ENCODE measurements at places on chromosomes 12 and 14. TPM values are rescaled to one million over a fixed set of nuclear protein-coding genes. Genes with fewer than 3 reads are reported as not detected.

The ST8SIA1 gene
- total RNA-seq = 23.5 TPM

The KERA gene
- not detected for total RNA-seq

The AKAP5 gene
- 1.7 TPM for total RNA-seq

The OR4L1 gene
- not detected for total RNA-seq

The ACSM4 gene
- total RNA-seq = not detected

The SIX4 gene
- 2.1 TPM for total RNA-seq

GRCh38 chr12:51409846-51410245, 14.8 kb upstream of the SLC4A8 start:
- H3K36me3 ChIP-seq = no peaks in the 10 kb centered on the region
- no peaks in the 10 kb centered on the region for H3K4me1 ChIP-seq
- no peak overlapping the region for H3K27ac ChIP-seq
- H3K4me3 ChIP-seq = no peak overlapping the region
- no peaks in the 10 kb centered on the region for H3K27me3 ChIP-seq

DNA sequence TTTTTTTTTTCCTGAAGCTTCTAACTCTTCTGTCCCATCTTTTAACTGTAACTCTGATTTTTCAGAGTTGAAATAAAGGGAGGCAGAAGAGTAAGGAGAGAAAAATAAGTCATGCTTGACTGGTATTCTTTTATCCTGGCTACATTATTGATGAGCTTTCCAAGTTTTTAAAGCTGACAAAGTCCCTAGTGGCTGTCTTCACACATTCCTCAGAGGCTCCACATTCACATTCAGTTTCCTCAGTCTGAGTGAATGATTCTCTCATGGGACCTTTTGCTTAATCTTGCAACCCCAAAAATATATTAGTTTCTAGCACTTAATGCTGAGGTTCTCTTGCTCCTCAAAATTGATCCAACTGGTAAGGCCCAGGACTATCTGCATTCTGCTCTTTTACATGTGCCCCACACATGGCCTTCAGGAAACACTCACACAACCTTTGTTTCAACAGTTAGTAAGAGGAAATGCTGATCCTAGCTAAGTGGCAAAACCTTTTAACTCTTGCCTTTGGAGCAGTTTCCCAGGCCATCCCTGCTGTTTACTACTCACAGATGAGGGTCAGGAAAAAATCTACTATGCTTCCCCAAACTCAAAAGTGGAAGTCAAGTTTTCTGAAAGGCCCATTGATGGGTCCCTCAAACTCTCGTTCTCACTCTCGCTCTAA, 61.7 kb upstream of the SLC6A15 start:
- no peak overlapping the region for H3K4me3 ChIP-seq
- H3K4me1 ChIP-seq = no peaks in the 10 kb centered on the region
- H3K27ac ChIP-seq = no peak overlapping the region

DNA sequence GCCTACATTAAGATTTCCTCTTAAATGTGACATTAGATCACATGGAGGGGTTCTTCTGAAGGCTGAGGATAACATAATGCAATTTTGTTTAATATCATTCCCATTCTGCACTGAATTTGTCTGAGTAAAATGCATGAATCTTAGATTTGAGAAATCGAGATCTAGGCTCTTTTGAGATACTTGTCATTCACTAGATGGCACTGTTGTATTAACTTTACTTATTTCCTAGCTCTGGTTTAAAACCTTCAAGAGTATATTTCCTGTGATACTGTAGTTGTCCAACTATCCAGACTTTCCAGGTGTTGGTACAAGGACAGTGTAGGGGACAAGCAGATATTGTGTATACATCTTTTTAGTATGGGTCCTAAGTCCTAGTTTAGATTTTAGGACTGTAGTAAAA, 91.7 kb upstream of the SEL1L start:
- H3K27ac ChIP-seq = no peak overlapping the region
- H3K4me1 ChIP-seq = no peaks in the 10 kb centered on the region
- DNase-seq = no peak
- no peaks in the 10 kb centered on the region for H3K27me3 ChIP-seq

- DNase-seq = no peak
- no peaks in the 10 kb centered on the region for H3K4me1 ChIP-seq
- no peaks in the 10 kb centered on the region for H3K36me3 ChIP-seq
- no peak overlapping the region for H3K27ac ChIP-seq
Measured at GRCh38 chr14:37246427-37246829, 48.7 kb downstream of the MIPOL1 start.

DNA sequence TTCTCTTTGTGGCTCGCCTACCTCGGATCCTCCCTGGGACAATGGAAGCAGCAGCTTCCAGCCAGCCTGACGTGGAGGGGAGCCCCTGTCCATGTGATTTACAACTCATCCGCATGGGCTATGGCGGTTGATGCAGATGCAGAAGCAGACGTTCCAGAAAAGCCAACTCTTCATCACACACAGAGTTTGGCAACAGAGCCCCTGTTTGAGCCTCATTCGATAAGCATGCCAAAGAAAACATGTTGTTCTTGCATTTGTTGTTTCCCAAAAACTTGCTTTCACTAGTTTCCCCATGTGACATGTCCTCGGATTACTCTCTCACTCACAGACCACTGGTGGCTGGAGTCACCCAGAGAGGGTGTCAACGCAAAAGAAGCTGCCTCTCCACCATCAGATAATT, 16.4 kb upstream of the TC2N start:
- H3K4me1 ChIP-seq = peaks cover 10% of the 10 kb centered on the region
- peak; percentile 91 for DNase-seq
- peaks cover 6% of the 10 kb centered on the region for H3K36me3 ChIP-seq
- H3K27me3 ChIP-seq = no peaks in the 10 kb centered on the region

- peak overlapping the region; percentile 61 for H3K27ac ChIP-seq
- DNase-seq = no peak
- no peaks in the 10 kb centered on the region for H3K27me3 ChIP-seq
Measured at GRCh38 chr14:67935371-67935770, 115.8 kb downstream of the RAD51B start.

DNA sequence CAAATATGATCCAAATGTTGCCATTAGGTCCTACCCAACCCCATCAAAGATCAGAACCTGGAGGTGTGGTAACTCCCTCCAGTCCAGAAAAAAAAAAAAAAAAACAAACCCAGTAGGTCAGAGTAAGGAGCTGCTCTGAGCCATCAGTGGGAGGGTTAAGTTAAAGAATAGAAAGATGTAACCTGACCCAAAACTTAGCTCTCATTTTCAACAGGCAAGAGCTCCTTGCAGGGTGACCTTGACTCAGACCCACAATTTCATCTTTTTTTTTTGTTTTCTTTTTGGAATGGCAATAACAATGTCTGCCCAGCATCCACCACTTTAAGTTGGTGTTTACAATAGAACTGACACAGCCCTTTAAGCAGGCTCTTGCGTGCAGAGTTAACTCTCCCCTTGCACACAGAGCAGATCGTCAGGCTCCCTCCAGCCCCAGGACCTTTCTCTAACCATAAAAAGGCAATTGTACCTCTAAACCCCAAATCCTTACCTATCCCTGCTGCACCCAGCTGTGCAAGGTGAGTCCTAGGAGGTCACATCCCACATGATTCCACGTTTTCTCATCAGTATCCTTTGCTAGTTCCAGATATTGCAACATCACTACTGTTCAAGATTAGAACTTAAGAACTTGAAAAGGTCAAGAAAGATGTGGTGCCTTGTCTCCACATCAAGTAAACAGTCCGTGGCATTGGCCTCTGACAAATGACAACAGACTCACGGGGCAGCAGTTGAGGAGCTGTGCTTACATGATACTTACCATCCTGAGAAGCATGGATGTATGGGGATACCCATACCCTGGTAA, 178.6 kb upstream of the EEA1 start:
- H3K4me1 ChIP-seq = peaks cover 48% of the 10 kb centered on the region
- H3K27ac ChIP-seq = no peak overlapping the region
- no peaks in the 10 kb centered on the region for H3K36me3 ChIP-seq
- H3K4me3 ChIP-seq = no peak overlapping the region
- DNase-seq = no peak

GRCh38 chr12:12349711-12350665, at the start of gene MANSC1:
TSS of gene MANSC1 (minus strand) at chr12:12350242. CDS start at chr12:12343314, 6,928 bp downstream.
- H3K27me3 ChIP-seq = no peaks in the 10 kb centered on the region
- peak within 1 kb of the TSS; percentile 86 for H3K27ac ChIP-seq
- peaks cover 10% of the 10 kb centered on the region for H3K4me1 ChIP-seq
- peak; percentile 87 for DNase-seq

DNA sequence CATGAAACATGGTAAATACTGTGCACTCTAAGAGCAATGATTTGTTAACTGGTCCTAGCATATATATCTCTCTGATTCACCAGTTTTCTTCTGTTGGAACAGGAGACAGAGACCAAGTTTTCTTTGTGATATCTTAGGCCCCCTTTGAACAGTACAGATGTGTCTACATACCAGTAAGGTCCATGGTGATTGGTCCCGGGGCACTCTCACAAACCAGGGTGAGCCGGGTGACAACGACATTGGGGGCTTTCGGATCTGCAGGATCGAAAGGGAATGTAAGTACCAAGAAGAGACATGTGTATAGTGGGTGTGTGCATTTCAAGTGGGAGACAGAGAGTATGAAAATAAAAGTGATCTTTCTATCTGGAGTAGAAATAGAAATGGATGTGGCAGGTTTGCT, 11.3 kb upstream of the ERP27 start:
- no peaks in the 10 kb centered on the region for H3K27me3 ChIP-seq
- H3K27ac ChIP-seq = peak overlapping the region; percentile 72
- H3K4me3 ChIP-seq = no peak overlapping the region

DNA sequence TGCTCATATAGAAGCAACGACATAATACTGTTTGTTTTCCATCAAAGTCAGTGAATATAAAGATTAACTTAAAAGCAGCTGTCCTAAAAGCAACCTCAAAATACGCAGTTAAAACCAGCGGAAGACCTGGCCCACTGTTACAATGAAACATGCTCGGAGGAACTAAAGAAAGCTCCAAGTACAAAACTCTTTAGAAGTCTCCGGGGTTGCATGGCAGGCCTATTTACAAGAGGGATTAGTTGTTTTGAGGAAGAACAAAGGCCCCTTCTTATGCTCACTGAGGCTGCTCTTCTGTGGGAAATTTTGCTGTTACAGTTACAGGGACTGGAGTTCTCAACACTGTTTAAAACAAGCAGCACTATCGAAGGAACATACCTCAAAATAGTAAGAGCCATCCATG, 75.9 kb upstream of the C12orf71 start:
- no peaks in the 10 kb centered on the region for H3K4me1 ChIP-seq
- no peak overlapping the region for H3K27ac ChIP-seq
- no peak overlapping the region for H3K4me3 ChIP-seq

- H3K27ac ChIP-seq = no peak overlapping the region
- H3K36me3 ChIP-seq = peaks cover 78% of the 10 kb centered on the region
- no peaks in the 10 kb centered on the region for H3K4me1 ChIP-seq
- no peak overlapping the region for H3K4me3 ChIP-seq
- H3K27me3 ChIP-seq = no peaks in the 10 kb centered on the region
- DNase-seq = no peak
Measured at GRCh38 chr14:23079716-23080115, 15.2 kb downstream of the ACIN1 start.

DNA sequence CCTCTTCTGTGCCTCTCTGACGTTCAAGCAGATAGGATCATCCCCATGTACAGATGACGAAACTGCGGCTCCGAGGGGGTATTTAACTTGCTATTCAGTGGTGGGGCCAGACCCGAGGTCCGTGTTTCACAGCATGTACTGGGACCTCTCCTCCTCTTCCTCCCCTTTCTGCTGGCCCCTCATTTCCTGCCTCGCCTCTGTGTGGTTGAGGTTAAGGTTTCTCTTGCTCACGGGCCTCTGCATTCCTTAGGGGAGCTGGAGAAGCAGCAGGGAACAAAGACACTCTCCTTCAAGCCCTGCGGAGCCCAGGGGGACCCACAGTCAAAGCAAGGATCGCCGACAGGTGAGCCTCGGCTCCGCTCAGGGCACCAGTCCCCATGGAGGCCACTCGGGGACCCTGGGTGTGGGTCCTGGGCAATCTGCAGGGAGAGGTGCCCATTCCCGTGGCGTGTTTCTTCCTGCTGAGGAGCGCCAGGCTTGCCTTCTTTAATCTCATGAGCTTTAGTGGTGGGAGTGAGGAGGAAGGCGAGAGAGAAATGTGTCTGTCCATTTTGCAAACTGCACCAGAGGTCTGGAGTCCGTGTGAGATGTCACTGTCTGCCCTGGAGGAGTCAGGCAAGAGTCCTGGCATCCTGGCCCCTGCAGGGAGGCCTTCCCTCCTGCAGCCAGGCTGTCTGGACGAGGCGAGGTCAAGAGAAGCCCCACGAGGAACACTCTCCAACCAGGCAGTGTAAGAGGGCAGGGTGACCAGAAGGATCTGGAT, 45.0 kb downstream of the SLC6A12 start:
- no peaks in the 10 kb centered on the region for H3K36me3 ChIP-seq
- H3K4me3 ChIP-seq = no peak overlapping the region
- no peaks in the 10 kb centered on the region for H3K4me1 ChIP-seq
- no peak for DNase-seq
- H3K27ac ChIP-seq = no peak overlapping the region

DNA sequence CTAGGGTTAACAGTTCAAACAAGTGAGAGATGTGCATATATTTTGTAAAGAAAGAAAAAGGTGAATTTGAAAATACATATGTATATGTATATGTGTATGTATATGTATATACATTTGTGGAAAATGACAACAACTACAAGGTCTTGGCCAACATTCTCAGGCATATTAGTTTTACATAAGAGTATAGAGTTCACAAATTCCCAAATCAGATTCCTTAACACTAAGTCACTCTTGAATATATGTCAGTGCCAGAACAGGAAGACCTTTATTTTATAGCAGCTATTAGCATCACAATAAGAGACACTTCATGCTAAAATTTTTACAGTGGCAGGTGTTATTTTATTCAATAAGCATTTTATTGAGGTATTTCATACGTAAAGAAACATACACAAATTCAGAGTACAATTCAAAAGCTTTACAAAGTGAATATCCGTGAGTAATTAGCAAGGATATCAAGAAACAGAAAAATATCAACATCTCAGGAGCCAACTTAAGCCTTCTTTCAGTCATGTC, 179.7 kb downstream of the SLC6A15 start:
- no peak overlapping the region for H3K27ac ChIP-seq

DNA sequence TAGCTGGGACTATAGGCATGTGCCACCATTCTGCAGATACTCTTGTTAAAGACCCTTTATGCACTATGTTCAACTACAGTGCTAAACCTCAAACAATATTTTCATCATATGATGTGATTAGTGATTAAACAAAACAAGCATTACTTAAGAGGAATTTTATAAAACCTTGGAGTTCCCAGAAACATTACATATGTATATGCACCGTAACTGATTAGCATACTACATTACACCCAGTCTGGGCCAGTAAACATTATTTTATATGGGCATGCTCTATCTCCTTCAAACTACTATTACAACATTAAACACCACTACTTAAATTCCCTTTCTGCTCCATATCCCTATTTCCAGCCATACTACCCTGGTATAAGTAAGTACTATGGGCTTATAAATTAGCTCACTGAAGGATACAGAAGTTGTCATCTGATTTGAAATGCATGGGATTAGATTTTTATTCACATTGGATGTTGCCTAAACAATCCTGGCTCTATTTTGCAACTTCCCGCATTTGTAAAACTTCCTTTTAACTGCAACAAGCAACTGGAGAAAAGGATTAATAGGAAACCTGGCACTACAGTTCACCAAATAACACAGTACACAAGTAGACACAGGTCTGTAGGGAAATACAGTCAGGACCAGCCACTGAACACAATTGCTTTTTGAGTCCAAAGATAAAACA, 205.8 kb downstream of the MED13L start:
- no peaks in the 10 kb centered on the region for H3K27me3 ChIP-seq
- H3K27ac ChIP-seq = no peak overlapping the region
- no peaks in the 10 kb centered on the region for H3K4me1 ChIP-seq
- no peaks in the 10 kb centered on the region for H3K36me3 ChIP-seq
- DNase-seq = no peak

Data from sigmoid colon (tissue), 7 donors.